ENCODE measurements at places on chromosomes 2 and 18.

- no peak for DNase-seq
Observed at GRCh38 chr18:59994357-59994756, 94.6 kb downstream of the PMAIP1 start.

DNA sequence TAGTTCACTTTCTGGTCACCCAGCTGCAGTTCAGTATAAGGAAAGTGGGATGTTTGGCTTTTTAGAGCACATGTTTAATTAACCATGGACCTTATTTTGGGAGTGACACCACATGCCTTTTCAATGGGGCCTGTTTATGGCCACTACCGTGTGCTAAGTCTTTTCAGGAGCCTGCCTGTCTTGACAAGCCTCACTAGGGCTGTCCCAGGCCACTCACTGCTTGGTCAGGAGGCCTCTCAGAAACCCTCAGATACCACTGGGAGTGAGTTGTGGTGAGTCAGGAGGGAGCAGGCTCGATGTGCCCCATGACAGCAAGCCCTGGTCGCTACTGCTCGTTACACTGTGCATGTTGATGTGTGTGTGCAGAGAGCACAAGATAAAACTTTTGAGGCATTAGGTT, 123.0 kb downstream of the MAP4K4 start:
- no peak for DNase-seq

- DNase-seq = peak; percentile 8
Observed at GRCh38 chr2:241857041-241857541, 1.6 kb downstream of the PDCD1 start.

DNA sequence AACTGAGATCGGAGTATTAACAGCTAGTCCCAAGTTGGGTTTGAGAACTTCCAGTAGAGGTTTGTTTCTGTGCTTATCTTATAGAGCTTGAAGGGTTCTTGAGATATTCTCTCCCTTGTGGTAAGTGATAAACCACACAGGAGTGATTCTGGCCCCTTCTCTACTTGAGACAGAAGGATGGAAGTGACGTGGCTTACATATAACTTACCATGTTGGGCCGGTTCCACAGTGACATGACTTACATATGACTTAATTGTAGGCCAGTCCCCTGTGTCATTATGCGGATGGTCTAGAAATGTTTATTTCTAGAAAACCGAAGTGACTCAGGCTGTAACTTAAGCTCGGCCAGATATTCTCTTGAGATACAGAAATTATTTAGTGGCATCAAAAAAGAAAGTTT, 62.7 kb downstream of the TRAPPC12 start:
- DNase-seq = no peak

DNA sequence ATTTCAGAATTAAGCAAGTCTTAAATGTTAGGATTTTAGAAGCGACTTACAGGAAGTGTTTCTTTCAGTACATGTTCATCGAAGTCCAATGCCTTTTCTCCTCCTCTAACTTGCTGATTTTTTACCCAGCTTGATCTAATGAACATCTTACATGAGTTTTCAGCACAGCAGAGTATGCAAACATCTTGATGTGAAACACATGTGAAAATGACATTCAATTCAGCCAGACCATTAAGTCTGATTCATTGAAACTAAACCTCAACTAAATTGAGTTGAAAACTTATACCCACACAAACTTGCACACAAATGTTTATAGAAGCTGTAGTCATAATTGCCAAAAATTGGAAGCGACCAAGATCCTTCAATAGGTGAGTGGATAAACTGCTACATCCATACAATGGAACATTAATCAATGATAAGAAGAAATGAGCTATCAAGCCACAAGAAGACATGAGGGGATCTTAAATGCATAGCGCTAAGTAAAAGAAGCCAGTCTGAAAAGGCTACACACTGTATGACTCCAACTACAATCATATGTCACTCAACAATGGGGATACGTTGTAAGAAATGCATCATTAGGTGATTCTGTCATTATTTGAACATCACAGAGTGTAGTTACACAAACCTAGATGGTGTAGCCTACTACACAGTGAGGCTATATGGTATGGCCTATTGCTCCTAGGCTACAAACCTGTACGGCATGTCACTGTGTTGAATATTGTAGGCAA, 18.5 kb downstream of the PSTPIP2 start:
- no peak for DNase-seq

- no peak for DNase-seq
Observed at GRCh38 chr2:96524482-96525210, 11.9 kb upstream of the ARID5A start.

GRCh38 chr2:191618046-191618780, 59.7 kb upstream of the NABP1 start:
- DNase-seq = no peak

DNA sequence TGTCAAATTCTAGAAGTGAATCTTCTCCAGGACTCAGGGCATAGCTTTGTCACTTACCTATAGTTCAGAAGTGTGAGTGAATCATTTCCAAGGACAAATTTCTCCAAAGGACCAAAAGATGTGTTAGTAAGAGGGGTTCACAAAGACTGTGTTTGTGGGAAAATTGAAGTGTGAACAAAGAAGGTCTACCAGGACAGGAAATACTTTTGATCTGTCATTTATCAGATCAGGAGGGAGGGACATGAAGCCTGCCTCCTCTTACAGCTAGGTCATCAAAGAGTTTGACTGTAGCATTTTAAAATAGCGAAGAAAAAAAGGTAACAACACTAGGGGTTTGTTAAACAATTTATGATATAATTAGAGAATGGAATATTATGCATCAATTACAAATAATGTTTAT, 2.0 kb upstream of the CD28 start:
- no peak for DNase-seq

DNA sequence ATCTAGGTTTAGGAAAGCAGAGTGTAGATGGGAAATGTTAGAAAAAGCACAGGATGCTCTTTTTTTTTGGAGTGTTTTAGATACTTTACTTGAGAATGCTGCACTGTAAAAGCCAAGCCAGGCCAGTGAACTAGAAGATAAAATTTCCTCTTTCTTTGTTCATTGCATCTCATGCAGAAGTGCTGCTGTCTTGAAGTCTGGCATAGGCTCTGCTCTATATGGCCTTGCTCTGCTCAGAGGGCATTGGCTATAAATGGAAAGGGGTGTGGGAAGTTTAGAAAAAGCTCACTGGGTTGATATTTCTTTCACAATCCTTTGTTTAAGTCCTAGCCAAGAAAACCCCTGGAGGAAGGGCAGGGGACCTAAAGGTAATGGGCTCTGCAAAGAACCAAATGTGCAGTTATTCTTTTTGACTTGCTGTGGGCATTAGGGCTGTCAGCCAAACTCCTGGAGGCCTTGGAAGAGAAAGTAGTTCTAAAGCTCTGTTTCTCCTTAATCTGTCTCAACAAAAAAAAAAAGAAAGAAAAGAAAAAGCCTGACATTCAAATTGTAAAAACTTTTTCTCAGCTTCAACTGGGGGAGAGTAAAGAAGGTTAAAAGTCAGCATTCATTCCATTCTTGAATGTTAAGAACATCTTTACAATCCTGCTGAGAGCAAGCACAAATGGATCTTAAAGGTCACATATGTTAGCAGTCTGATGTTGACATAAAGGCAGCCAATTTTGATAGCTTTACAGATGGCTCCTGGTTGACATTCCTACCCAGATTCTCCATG, 338.3 kb downstream of the GULP1 start:
- no peak for DNase-seq

GRCh38 chr18:68354176-68354575, 360.7 kb downstream of the TMX3 start:
- DNase-seq = no peak

DNA sequence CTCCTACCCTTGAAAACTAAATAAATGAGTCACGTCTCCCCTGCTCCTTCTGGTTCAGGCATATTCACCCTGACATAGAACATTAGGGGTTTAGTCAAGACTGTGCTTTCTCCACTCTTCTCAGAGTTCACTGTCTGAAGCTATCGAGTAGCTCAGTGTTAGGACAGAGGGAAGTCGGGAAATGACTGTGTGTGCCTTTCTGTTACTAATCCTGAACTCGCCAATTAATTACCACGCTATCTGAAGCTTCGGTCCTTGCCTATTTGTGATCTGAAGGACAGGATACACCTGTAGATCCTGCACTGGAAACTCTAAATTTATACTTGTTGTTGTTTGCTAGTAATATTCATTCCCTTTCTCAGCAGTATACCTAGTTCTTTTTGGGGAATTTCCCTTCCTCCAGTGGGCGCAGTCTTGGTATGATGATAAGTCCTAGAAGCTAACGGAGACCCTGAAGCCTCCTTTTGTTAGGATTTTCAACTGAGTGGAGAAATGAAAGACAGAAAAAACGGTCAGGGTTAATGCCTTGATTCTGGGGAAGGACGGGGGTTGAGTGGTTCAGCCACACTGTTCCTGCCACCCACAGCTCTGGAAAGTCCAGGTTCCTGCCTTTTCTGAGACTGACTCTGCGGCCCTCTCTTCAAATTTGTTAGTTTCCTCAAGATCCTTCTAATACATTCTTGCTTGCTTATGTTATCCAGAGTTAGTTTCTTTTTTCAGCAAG, 218.0 kb downstream of the DLGAP1 start:
- no peak for DNase-seq

DNA sequence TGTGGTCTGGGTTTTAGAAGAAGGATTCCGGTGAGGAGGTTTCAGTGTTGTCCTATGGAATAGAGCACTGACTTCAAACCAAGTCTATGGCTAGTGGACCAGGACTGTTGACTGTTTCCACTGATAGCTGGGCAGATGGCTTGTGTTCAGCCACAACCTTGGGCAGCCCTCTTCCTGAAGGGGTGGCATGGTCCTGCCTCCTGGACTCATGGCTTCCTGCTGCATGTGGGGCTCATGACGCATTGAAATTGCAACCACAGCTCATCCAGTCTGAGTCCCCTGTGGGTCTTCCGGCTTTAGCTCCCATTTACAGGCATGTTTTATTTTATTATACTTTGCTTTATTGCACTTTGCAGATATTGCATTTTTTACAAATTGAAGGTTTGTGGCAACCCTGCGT, 105.0 kb downstream of the B3GNT2 start:
- DNase-seq = no peak

DNA sequence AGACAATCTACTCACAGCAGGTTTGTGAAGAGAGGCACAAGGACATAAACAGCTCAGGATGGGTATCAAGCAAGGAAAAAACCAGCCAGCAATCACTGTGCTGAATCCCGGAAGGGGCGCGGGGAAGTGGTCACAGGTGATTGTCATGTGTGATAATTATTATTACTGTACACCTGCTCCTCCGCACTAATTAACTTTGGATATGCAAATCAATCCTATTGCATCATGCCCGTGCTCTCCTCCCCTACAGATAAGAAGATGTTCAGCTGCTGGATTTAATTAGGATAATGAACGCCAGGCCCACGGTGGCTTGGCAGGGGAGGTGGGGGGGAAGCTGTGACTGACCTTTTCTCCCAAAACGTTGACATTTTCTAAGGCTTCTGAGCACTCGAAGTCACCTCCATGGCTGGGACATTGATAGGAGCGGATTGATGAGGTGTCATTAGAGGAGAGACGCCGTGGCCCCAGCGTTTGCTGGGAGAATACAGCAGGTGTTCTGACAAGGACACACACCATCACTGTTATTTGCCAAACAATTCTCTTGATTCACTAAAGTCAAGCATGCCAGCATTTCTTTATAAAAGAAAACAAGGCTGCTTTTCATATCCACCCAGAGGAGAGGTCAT, 160.3 kb upstream of the VRK2 start:
- no peak for DNase-seq

DNA sequence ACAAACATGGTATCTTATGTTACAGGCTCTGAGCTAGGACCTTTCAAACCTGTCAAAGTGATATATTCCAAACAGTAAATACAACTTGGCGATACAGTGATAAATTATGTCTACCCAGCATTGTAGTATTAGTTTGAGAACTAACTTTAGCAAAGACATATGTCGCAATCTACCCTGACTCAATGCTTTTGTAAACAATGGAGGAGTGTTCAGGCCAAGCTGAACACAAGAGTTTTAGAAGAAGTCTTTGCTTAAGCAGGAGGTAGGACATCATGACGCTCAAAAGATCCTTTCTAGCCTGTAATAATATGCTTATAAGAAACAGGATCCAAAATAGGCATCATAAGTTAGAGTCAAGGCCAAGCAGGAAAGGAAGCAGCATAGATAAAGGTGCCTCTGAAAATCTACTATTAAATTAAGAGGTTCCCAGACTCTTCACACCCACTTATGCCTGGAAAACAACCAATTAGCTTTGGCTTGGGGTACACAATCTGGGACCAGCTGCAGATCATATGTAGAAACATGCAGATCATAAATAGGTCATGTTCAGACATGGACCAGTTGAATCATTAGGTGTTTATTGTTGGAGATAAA, 132.5 kb downstream of the CSRNP3 start:
- no peak for DNase-seq

DNA sequence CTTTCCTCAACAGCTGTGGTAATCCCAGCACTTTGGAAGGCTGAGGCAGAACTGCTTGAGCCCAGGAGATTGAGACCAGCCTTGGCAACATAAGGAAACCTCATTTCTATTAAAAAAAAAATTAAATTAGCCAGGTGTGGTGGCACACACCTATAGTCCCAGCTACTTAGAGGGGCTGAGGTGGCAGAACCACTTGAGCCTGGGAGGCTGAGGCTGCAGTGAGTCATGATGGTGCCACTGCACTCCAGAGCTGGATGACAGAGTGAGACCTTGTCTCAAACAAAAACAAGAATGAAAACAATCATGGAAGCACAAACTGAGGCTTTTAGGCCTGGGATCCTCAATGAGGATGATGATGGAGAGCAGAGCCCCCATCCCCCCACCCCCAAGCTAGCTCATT, 19.8 kb downstream of the GAREM1 start:
- DNase-seq = no peak

GRCh38 chr18:57728941-57729511, 74.1 kb downstream of the ATP8B1 start:
- DNase-seq = no peak

DNA sequence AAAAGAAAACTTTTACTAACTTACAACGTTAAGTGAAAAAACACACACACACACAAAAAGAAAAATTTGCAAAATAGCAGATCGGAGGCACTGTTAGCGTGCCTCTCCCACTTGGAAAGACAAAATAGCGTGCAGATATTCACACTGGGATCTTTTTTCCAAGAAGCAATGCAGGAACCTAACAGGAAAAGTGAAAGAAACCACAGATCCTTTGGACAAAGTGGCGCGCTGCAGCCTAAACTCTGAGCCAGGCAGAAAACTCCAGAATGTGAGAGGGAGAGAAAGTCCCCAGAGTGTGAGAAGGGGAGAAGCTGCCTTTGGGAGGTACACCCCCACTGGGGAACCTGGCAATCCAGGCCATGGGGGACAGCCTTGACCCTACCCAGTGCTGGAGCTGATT, 70.7 kb upstream of the SERPINE2 start:
- no peak for DNase-seq

GRCh38 chr18:54726143-54726542, 102.1 kb upstream of the RAB27B start:
- no peak for DNase-seq

- no peak for DNase-seq
Observed at GRCh38 chr2:236939721-236940231, 145.9 kb upstream of the COPS8 start.

DNA sequence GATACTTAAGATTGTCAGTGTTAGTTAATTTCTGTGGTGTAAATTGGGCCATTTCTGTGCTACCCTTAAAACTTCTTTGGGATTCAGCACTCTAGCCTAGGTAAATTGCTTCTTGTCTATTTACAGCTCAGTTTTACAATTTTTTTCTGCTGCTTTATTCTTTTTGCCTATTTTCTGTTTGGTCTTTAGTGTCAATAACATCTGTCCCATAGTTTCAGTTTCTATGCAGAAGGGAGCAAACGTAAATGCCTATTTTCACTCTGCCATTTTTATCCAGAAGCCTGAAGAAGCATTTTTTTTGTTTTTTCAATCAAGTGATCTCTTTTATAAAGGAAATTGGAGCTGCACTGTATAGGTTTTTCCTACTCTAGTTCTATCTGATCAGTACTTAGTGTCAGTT, 564.9 kb upstream of the MEX3C start:
- no peak for DNase-seq

- no peak for DNase-seq
Observed at GRCh38 chr18:45004546-45005080, 323.9 kb downstream of the SETBP1 start.

Measured in T-helper 1 cell (primary cell).